ENCODE measurements at places on chromosomes 3 and 15. TPM values are rescaled to one million over a fixed set of nuclear protein-coding genes. Genes with fewer than 3 reads are reported as not detected.

DNA sequence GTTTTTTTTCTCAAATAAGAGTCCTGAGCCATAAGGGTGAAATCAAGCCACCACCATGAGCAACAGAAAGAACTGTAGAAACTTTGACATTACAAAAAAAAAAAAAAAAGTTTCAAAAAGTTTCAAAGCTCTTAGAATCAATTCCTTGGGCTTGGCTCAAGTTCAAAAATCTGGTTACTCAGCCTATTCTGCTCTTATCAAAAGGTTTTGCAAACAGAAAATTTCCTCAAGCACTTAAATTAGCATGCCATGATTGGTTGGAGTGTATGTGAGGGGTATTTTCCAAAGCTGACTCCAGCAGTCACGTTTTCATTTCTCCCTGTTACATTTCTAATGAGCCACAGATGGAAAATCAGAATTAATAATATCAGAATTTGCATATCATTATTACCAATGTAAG, 12.1 kb upstream of the PEX5L start:
- no peak for DNase-seq

- no peak for DNase-seq
Measured at GRCh38 chr3:126294211-126294808, 62.9 kb downstream of the KLF15 start.

- DNase-seq: no peak
Measured at GRCh38 chr3:49415931-49416601, 3.8 kb downstream of the TCTA start.

DNA sequence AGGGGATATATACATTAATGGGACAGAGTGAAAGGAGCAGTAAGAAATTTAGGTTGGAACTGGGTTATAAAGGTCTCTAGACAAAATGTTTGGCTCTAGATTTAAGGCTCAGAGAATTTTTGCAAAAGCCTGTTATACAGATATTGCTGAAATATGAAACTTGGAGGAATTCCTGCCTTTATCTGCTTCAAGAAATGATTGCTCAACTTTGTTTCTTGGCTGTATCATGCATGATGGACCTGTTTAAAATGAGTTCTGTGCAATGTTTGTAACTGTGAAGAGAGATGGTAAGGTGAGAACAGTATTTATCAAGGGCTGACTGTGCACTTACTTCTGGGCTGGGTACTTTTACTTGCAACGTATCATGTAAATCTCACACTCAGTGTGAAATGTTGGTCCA, 3.3 kb downstream of the CRYBG3 start:
- DNase-seq: no peak

GRCh38 chr15:79977431-79978054, 6.5 kb upstream of the BCL2A1 start:
- no peak for DNase-seq

DNA sequence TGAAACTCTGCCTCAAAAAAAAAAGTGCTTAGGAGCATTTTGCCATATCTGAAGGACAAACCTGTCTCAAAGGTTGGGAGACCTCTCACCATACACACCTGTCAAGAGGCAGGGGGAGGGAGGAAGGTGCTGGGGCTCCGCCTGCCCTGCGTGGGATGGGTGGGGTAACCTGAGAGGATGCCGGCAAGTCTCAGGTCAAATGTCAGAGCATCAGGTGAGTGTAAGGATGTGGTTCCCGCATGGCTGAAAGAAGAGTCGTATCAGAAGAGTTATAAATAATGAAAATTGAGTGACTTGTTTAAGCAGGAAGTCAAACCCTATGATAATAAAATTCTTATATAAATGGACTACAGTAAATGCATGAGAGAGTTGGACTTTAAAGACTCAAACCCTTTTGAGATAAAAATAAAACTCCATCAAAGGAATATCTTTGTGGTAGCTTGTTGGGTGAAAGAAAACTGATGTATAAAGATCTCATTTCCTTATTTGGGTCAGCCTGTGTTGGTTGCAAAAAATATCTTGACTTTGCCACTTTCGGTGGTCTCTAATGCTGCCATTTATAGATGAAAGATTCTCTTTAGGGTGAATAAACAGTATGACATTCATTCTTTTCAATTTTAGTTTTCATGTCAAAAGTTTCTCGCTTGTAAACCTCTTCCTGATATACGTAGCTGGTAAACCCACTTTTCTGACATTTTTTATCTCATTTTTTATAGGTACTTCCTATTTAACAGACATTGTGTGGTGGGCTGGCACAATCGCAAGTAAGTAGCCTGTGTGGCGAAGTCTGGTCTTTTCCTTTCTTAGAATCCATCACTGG, 23.8 kb downstream of the NIPA1 start:
- DNase-seq: no peak

Gene CRABP1
- 9.9 TPM for total RNA-seq

Gene CADPS
- total RNA-seq: 187 TPM

Gene LSG1
- total RNA-seq: 30.7 TPM

DNA sequence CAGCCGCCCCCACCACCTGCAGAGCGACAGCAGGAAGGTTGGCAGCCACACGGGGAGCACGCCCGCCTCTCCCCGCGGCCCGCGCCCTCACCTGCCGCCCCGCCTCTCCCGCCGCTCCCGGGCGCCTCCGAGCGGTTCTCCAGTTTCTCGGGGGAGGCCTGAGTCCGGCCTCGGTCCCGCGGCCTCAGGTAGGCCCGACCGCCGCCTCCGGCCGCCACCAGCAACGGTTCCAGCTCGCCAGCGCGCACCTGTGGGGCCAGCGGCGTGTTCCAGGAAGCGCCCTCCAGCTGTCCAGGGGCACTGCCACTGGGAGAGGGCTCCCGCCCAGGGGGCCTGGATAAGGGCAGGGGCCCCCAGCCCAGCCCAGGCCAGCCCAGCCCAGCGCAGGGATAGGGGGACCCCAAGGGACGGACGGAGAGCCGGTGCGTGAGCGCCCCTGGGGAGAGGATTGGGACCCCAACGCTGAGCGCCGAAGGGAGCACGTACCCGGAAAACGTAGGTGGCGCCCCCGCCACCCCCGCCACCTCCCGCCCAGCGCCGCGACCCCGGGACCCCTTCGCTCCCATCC, 2.2 kb downstream of the LTK start:
- DNase-seq: no peak

GRCh38 chr3:123124971-123125370, 58.1 kb downstream of the PDIA5 start:
- no peak for DNase-seq

Gene RPSA
- 731 TPM for total RNA-seq

- peak; percentile 59 for DNase-seq
Measured at GRCh38 chr3:13018043-13018451, 55.2 kb downstream of the IQSEC1 start.

DNA sequence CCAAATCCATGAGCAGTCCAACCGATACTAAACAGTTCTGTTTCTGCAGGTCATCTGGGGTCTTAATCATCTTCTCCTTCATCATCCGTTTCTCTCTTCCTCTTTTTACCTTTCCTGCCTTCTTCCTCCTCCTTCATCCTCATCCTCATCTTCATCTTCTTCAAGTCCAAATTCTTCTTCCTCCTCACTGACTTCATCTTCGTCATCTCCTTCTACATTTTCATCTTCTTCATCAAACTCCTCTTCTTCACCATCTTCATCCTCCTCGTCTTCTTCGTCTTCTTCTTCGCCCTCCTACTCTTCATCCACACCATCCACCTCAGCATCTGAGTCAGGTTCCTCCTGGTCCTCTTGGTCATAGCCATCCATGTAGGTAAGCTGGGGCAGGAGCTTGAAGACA, 14.2 kb upstream of the COMMD4 start:
- no peak for DNase-seq

GRCh38 chr3:111864821-111865656, 6.0 kb downstream of the PHLDB2 start:
- no peak for DNase-seq
